ENCODE measurements at places on chromosomes 1 and 21.

DNA sequence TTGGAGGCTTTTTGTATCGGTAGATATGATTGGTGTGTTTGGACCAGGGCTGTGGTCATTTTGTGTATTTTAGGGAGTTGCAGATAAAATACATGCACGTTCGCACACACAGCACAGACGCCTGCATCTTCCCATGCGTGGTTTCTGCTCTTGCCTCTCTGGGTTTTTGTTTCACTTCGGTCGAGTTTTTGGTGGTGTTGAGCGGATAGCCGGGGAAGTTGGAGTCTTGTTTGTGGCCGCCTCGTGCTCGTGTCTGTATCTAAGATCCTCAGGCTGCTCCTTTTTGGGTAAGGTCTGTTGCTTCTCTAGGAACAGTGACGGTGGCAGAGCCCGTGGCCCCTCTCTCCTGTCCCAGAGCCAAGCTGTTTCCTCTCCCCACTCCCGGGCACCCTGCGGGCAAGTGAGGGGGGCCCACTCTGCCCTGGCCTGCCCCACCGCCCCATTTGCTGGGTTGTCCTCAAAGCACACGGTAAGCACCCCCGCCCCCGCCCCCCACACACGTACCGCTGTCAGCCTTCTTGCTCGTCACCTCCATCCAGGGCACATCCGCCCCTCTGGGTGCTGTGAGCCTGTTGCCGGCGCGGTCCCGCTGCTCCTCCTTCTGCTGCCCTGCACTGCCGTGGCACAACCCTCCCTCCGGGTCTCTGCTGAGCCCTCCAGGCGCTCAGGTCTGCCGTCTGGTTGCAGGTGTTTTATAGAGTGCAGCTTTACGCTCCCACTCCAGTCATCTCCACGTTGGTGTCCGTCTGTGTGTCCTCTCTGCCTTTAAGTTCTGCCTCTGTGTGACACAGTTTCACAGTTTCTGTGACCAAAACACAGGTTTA, 51.9 kb downstream of the AGPAT3 start:
- DNase-seq = no peak

DNA sequence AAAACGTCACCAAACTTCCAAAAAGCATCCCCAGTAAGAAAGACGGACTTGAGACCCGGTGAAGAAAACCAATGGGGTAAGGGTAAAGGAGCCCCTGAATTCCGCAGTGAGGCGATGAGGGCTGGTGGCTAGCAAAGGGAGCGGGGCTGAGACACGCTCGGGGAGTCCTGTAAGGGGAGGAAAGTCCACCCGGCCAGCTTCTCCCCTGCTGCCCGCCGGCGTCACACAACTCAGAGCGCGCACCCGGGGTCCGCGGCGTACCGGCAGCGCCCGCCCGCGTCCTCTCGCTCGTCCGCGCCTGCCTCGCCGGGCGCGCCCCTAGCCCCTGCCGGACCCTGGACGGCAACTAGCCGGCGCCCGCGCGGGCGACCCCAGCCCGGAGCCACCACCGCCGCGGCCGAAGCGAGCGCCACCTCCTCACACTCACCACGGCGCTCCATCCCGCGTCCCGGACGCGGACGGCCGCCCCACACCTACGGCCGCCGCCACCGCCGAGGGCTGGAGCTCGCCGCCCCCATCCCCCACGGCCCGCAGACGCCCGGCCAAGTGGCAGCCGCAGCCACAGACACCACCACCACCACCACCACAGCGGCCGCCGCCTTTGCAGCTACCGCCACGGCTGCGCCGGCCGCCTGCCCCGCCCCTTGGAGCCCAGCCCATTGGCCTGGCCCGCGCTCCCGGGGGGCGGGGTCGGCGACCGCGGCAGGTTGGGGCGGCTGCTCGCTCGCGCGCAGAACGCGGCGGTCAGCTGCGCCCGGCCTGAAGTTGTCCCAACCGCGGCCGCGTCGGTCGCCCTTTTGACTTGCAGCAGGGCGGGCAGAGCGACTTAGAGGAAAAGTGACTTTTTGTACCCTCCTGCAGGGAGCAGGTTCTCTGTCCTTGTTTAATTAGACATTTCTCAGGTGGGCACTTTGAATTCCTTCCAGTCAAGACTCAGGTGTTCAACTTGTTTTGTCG, 10.0 kb upstream of the ARHGAP29 start:
- no peak for DNase-seq

- DNase-seq = no peak
These were observed 24.2 kb upstream of the CR2 start for GRCh38 chr1:207429963-207430362.

GRCh38 chr1:100308777-100309176, 42.8 kb downstream of the RTCA start:
- DNase-seq = no peak

- no peak for DNase-seq
These were observed 237.6 kb upstream of the DUSP10 start for GRCh38 chr1:221979444-221980032.

- DNase-seq = no peak
These were observed 4.0 kb downstream of the FBLIM1 start for GRCh38 chr1:15762546-15762945.

- DNase-seq = peak; percentile 41
These were observed 19.1 kb downstream of the OLFML3 start for GRCh38 chr1:113998361-113998760.

DNA sequence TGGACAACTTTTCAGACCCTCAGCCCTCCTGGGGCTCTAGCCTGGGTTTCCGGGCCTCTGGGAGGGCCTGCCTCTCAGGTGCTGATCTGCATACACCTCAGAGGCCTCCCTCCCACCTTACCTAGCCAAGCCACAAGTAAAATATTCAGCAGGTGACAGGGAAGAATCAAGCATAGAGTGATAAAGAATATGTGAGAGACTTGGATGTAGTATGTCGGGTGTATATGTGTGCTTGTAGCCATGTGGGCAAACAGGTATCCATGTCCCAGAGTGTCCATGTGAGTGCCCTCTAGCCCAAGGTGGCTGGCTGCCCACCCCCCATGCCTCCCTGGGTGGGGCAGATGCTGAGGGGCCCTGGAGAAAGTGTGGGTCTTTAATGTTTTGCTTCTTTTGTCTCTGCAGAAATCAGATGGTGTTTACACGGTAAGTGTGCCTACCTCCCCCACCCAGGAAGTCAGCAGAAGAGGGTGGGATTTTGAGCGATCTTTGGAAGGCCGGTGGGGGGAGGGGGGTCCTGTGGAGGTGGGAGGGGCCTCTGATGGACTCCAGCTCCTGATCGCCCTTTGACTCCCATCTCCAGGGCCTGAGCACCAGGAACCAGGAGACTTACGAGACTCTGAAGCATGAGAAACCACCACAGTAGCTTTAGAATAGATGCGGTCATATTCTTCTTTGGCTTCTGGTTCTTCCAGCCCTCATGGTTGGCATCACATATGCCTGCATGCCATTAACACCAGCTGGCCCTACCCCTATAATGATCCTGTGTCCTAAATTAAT, 3.4 kb downstream of the FCER1G start:
- no peak for DNase-seq

- DNase-seq = no peak
These were observed 177.2 kb downstream of the PLPPR4 start for GRCh38 chr1:99441299-99442095.

DNA sequence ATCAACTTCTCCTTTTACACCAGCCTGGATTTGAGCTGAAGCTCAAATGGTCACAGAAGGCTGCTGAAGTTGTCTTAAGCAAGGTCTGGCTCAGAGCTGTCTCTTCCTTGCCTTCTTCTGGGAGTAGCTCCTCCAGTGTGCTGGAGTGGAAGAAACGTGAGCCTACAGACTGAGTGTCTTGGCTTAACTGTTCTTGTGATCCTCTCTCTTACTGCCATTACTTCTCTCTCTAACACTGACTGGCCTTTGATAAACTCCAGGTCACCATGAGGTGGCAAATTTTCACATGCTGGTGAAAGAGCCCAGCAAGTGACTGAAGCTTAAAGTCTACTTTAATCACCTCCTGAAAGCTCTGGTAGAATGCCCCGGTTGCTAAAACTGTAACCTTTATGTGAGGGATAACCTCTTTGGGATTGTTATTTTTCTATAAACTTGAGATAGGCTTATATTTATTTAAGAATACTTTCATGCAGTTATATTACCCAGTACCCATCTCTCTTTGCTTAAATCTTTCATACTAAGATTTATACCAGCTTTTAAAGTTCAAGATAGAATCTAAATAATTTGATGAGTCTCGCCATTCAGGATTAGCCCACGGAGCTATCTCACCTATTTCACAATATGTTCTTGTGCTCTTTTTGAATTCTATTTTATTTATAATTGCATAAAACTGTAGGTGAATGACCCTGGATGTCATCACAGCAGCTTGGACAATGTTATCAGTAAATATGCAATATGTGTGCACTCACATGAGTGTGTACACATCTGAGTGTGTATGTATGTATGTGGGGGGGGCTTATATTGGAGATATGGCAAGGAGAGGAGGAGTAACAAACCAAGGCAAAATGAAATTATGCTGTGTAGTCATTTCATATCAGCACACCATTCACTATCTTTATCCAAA, 924.0 kb downstream of the LTN1 start:
- no peak for DNase-seq

- DNase-seq = no peak
These were observed 9.9 kb upstream of the GPR161 start for GRCh38 chr1:168146626-168147025.

- DNase-seq = no peak
These were observed 1.1 kb upstream of the ADAMTS1 start for GRCh38 chr21:26846036-26846931.

GRCh38 chr1:109243221-109243620, 6.1 kb upstream of the CELSR2 start:
- no peak for DNase-seq

DNA sequence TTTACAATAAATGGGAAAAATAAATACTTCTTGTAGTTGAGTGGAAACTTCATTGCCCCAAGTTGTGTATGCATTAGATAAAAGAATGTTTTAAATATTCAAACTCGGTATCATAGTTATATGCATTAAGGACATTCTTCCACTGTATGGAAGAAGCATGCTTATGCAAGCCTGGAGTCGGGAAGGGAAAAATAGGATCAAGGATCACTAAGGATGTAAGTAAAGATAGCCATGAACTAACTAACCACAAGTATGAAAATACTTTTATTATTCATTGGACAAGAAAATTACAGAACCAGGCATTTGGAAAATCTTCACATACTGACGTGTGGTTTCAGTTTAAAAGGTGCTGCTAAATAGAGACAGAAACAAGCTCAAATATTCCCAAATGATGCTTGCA, 26.9 kb upstream of the DPYD start:
- DNase-seq = no peak

- no peak for DNase-seq
These were observed 118.9 kb downstream of the PRDM2 start for GRCh38 chr1:13818926-13819325.

- no peak for DNase-seq
These were observed 372 bp downstream of the SLC25A44 start for GRCh38 chr1:156194300-156194652.

DNA sequence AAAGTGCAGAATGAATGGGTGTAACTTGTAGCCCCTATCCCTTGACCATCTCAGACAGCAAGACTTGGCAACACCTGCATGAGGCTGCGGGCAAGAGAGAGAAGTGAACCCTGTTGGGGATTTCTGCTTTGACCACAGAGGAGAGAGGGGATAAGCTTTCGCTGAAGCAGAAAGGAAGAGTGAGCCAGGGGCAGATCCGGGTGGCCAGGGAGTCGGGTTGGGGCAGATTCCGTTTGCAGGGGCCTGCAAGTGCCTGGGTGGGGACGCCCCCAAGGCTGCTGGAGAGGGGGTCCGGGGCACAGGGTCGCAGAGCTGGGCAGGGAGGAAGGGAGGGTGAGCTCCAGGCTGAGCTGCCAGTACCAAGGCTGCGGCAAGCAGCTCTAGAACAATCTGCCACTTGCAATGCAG, 25.3 kb upstream of the PIK3CD start:
- no peak for DNase-seq

GRCh38 chr1:188022661-188023060, 1193.9 kb downstream of the PLA2G4A start:
- DNase-seq = no peak

GRCh38 chr1:2074944-2075740, 24.9 kb downstream of the PRKCZ start:
- DNase-seq = no peak

- DNase-seq = no peak
These were observed 55.8 kb downstream of the SLC9A1 start for GRCh38 chr1:27099135-27099586.

- no peak for DNase-seq
These were observed 29.9 kb upstream of the SLC44A3 start for GRCh38 chr1:94790246-94790645.

DNA sequence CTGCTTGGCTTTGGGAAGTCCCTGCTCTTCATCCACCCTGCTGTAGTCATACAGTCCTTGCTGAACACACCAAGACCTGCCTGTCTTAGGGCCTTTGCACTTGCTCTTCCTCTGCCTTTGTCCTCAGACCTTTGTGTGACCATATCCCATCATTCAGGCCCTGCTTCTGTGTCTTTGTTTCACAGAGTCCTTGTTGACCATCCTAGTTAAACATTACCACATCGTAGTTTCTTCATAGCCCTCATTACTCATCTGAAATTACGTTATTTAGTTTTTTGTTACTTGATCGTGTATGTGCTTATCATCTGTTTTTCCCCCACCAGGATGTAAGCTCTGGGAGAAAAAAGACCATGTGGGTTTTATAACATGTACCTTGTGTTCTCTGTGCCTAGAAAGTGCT, 18.3 kb upstream of the SPRR5 start:
- no peak for DNase-seq

GRCh38 chr1:224459966-224460365, 25.4 kb upstream of the WDR26 start:
- DNase-seq = no peak

GRCh38 chr1:204672482-204673121, 12.9 kb downstream of the LRRN2 start:
- peak; percentile 86 for DNase-seq

- DNase-seq = no peak
These were observed 13.0 kb upstream of the PPP1R15B start for GRCh38 chr1:204424621-204425020.

DNA sequence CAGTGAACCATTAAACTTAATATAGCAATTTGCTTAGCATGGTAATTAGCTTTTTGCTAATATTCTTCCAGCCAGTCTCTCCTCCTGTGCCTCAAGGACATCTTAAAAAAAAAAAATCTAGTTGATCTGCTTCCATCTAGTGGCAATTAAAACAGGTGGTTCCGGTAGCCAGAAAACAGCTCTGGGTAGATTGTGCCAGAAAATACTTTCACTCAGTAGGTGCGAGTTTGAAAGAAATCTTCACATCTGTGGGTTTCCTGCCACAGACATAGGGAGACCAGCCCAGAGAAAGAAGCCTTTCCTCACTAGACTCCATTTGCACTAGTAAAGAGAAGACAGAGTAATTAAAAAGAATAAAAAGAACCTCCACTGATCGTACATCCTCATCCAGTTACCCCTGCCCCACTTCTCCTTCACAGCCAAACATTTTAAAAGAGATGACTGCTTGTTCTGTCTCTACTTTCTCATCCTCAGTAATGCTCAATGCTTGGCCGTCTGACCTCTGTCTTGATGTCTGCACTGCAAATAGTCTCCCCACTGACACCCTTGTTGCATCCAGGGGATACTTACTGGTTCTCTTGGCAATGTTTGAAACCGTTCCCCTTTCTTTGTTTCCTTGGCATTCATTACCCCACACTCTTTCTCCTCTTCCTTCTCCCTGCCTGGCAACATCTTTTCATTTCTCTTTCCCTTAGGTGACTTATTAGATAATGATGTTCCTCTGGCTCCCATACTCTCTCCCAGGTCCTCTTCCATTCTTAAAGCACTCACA, 16.9 kb downstream of the SELL start:
- no peak for DNase-seq

GRCh38 chr1:40755067-40755466, 28.5 kb upstream of the KCNQ4 start:
- DNase-seq = no peak

GRCh38 chr1:46749404-46749803, 30.5 kb upstream of the EFCAB14 start:
- DNase-seq = no peak
